ENCODE measurements at places on chromosomes 2 and 18.
A peak's percentile ranks its signal among the peaks of the same experiment; 100 is the strongest.

DNA sequence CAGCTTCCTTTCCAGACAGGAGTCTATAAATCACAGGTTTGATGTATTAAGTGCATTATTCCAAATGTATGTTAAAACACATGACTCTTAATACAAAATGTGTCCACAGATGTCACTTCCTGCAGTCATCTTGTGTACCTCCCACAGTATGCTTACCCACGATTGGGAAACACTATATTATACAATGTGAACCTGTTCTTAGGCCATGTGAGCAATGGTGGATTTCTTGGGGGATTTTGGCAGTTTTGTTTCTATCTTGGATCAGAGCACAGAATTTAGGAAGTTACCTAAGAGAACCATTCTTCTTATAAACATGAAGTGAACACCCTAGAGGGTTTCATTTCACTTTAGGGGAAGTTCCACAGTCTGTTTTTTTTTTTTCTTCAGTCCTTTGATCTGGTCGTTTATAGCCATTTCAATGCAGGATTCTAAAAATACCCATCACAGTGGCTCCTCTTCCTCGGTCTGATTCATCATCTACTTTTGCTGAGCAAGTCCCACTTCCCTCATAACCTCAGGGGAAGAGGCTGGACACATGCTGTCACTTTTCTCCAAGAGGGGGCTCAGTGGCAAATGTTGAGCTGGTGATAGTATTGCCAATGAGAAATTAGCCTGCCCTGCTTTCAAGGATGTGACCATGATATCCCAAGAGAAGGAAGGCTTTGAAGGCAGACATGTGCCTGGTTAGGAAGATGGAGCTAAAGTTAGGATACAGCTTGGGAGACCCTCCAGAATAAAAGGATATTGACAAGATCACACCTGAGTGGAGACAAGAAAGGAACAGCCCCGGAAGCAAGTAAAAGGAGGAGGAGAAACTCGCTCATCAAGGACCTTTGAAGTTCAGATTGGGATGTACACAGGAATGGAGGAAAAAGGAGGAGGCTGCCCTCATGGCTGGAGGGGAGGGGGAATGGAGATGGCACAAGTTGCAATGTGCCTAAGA is 22.6 kb downstream of the PLEK start:
- DNase-seq = peak; percentile 99

DNA sequence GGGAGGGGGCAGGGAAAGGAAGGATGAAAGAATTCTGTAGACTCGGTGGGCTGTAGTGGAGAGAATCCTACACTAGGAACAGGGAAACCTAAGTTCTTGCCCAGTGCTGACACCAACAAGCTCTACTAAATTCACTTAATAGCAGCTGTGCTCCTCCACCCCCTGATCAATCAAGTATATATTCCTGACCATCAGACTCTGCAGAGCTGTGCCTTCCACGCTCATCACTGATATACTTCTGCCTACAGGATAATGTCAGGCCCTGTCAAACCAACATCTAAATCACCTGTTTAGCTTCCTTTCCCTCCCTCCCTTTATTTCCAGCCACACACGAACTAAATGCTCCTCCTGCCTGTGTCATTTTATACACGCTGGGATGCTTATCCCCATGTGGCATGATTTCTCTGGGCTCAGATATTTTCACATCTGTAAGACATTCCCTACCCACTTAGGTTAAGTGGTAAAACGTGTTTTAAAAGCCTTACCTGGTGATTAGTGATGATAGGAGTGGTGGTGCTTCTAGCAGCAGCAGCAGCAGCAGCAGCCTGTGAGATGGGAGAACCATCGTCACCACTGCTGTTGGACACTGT is 301.9 kb downstream of the LRRTM1 start:
- no peak for DNase-seq

GRCh38 chr2:33531549-33532059 is 55.2 kb downstream of the RASGRP3 start:
- DNase-seq = no peak

DNA sequence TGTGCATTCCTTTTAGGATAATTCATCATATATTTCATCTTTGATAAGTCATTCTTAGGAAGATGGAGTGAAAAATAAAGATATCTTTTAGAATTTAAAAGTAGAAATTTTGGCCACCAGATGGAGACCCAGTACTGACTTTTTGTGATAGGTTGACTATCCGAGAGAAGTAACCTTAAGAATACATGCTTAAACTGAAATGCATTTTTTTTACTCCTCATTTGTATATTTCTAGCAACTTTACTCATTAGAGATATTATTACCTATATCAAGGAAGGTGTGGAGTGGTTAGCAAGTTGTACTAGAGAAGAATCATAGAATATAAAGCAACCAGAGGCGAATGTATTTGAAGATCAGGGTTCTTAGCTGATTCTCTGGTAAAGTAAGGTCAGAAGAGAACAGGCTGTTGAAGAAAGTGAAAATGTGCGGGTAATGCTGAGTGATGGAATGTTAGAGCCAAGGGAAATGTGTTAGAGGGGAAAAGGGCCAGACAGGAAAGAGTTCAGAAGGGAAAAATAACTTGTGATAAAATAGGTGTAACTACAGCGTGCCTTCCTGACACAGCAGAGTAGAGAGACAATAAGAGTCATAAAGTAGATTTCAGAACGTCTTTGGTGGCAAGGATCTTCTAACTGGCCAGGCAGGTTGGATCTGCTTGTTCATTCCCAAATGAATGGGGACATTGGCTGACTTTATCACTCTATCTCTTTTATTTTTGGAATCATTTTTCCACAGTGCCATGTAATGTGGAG is 52.3 kb downstream of the TDRD15 start:
- peak; percentile 60 for DNase-seq

GRCh38 chr2:26658691-26659346 is 17.7 kb upstream of the CIB4 start:
- DNase-seq = no peak

DNA sequence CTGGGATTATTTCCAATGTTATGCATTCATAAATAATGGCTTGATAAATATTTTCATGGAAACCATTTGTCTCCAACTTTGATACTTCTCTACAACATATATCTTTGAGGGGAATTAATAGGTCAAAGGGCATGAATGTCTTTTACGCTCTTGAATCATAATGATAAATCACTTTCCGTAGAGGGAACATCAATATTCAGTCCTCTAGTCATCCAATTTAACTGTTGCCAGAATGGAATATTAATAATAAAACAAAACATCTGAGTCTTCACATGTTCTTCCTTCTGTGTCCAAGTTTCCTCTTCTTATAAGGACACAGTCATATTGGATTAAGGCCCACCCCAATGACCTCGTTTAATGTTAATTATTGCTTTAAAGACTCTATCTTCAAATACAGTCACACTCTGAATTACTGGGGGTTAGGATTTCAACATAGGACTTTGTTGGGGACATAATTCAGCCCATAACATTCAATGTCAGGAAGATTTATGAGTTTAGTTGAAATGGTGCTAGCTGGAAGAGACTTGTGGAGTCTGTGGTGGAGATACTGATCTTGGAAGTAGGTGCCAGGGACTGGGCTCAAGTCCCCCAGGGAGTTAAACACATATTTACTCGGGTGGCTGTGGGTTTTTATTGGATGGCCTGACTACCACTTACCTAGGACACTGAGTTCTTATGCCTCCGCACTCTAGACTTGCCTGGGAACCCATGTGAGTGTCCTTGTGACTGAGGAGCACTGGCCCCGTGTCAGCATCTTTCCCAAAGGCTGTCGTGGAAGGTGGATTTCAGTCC is 85.0 kb upstream of the SEC11C start:
- DNase-seq = no peak

DNA sequence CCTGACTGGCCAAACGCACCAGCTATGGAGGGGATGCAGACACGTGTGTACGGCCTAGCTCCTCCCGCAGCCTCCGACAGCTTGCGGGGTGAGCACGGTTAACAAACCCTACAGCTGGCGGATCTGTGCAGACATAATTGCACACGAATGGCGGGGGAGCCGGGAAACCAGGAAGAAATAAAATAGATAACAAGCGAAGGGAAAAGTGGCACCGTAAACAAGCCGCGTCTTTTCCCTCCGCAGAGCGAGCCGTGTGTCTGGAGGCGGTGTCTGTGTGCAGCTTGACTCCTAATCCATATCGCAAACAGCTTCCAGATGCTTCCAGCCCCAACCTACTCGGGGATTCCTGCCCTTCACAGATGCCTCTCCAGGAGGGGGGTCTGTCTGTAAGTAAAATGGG is 853.1 kb upstream of the SALL3 start:
- DNase-seq = no peak

- DNase-seq = no peak
Measured at GRCh38 chr2:144453486-144454158, 66.3 kb downstream of the ZEB2 start.

DNA sequence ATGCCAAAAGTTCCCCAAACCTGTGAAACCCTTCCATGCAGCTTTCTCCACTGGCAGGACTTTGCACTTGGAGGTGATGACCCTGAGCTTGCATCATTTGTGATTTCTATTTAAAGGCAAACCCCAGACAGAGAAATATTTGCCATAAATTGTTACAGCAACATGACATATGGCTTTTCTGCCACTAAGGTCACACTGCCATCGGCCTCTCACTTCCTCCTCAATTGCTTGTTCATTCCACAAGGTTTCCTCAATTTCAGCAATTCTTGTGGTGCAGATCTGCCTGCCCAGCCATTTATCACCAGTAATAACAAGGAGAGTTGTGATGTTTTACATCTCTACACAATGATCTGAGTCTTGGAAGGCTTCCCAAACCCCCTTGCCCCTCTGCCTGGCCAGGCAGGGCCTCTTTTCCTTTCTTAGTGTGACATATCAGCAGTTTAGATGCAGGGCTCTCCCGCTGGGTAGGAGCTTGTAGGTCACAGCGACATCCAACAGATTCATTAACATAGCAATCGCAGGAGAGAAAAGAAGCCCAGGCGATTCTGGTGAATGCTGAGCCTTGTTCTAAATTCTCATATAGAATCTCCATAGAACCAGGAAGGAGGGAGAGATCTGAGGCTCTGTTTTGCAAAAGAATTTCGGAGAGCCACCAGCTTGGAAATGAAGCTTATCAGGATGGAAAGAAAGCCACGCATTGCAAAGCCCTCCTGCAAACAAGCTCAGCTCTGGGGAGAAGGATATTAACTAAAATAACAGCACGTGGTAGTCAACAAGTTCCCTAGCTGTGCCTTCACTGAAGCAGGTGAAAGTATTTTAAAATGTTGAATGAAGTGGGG is 46.7 kb upstream of the ITGA6 start:
- peak; percentile 98 for DNase-seq

DNA sequence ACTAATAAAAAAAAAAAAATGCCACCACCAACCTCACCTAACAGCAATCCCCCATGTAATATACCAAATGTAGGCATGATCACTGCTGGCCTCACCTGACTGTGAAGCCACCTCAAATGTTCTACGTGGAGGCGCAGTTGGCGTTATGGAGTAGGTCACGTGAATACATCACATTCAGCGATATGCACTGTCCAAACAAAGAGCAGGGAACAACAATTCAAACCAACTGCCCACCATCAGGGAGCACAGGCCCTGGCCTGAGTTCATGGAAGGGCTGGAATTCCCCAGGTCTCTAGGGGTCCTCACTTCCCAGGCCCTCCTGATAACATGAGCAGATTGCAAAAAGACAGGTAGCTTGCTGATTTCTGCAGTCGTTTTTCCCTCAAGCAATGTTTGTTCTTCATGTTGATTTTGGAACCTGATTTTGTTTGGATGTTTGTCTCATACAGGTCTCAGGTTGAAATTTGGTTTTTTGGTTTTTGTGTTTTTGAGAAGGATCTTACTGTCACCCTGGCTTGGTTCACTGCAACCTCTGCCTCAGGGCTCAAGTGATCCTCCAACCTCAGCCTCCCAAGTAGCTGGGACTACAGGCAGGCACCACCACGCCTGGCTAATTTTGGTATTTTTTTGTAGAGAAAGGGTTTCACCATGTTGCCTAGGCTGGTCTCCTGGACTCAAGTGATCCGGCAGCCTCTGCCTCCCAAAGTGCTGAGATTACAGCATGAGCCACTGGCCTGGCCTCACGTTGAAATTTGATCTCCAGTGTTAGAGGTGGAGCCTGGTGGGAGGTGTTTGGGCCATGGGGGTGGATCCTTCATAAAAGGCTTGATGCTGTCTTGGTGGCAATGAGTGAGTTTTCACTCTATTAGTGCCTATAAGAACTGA is 15.5 kb downstream of the TBC1D8 start:
- DNase-seq = no peak

GRCh38 chr2:159140070-159140769 is 146.3 kb downstream of the WDSUB1 start:
- DNase-seq = peak; percentile 12
